ELR (cell line): ENCODE measurements at places on chromosomes 1 and 21.

DNA sequence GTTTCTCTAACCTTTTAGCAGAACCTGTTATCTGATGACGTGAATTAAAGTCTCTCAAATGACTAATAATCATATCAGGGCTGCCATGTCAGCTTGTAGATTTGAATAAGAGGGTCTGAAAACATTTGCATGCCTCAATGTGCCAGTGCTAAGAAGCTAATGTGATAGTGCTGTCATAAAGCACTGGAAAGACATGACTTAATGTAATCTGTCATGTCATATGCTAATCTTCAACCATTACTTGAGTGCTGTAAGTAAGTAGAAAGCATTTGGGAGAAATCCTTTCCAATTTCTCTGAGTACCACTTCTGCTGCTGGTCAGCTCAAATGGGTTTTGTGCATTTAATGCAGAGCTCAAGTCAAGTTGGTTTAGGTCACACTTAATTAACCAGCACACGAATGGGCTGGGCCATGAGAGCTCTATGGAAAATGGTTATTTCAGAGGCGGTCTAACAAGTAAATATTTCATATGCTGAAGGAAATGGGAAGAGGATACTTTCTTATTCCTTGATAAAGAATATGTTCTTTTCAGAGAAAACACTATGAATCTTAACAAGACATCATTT lies 609.2 kb downstream of the LMO4 start:
- DNase-seq, result no peak

DNA sequence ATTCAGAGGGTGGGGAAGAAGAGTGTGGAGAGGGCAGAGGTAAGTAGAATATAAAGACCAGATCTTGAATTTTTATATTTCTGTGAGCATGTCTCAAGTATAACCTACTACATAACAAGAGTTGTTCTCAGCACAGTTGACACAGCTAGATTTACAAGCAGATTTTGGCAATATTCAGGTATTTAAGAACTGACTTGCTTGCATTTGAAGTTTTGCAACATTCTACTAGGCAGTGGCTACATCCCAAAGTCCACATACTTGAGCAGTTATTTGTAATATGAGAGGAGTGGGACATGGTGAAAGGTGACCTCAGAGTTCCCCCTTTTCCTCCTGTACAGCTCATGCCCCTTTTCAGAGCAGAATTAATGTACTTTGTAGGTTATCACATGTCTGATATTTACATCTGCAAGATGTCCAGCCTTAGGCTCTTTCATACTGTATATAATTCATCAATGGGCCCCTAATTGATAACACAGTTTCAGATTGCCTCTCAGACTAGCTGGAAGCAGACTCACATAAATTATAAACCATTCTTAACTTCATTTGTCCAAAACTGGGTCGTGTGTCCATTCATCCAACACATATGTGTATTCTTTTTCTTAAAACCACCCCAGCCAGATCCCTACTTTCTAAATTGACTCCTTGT lies 136.7 kb upstream of the RAVER2 start:
- DNase-seq, result no peak

DNA sequence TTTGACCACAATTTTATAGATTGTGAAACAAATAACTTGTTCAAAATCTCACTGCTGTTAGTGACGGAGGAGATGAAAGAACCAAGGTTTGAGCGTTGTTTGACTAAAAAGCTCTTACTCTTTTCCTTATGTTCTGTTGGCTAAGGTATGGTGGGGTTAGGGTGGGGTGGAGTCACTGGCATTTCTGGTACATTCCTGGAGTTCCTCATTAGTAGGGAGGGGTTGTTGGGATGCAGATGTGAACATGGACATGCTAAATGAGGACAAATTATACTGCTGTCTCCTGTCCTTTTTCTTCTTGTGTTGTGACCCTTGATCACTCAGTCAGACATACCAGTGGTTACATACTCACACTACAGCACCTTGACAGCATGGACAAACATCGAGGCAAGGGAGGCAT lies 26.2 kb upstream of the CD1D start:
- no peak for DNase-seq

GRCh38 chr1:54955359-54955758 lies 25.1 kb upstream of the TMEM61 start:
- peak; percentile 84 for DNase-seq

DNA sequence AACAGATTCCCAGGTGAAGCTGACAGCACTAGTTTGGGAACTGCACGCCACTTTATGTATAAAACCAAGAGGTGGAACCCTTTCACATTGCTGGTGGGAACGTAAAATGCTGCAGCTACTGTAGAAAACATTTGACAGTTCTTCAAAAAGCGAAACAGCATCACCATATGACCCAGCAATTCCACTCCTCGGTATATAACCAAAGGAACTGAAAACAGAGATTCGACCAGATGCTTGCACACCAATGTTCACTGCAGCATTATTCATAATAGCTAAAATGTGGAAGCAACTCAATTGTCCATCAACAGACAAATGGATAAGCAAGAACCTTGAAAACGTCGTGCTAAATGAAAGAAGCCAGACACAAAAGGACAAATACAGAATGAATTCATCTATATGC lies 17.5 kb downstream of the RSPH1 start:
- no peak for DNase-seq

- DNase-seq, result peak; percentile 37
Observed at GRCh38 chr21:21463456-21463855, 465.2 kb downstream of the NCAM2 start.

- DNase-seq, result no peak
Observed at GRCh38 chr1:101330427-101331130, 93.8 kb downstream of the S1PR1 start.

DNA sequence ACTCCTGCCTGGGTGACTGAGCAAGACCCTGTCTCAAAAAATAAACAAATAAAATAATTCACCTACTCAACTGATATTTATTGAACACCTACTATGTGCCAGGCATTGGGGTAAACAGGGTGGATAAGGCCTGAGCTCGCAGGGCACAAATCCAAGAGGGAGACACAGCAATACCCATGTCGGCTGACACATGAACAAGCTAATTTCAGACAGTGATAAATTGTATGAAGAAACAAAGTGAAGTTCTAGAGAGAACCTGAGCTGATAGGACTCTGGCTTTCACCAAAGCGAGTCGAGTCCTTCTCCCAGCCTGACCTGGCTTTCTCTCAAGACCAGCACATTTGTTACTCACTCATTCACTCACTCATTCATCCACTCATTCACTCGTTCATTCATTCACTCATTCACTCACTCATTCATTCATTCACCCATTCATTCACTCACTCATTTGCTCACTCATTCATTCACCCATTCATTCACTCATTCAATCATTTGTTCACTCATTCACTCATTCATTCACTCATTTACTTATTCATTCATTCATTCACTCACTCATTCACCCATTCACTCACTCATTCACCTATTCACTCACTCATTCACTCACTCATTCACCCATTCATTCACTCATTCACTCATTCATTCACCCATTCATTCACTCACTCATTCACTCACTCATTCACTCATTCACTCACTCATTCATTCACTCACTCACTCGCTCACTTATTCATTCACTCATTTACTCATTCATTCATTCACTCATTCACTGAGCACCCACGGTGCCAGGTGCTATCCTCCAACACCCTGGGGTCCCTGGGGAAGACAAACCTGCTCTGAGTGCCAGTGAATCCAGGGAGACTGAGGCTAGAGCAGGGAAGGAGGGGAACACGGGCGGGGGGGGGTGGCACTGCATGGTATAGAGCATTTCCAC lies 37.4 kb upstream of the CASZ1 start:
- DNase-seq, result no peak

DNA sequence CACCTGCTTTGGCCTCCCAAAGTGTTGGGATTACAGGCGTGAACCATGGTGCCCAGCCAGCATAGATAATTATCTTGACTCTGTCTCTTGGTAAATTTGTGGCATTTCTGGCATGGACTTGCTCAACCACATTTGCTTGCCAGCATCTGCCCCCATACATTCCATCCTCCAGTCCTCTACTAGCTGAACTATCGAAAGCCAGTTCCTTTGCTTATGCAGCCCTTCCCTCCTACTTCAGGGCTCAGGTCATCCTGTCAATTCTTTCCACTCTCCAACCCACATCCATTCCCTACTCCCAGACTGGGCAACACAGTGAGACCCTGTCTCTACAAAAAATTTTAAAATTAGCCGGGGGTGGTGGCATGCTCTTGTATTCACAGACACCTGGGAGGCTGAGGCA lies 13.0 kb upstream of the UQCRHL start:
- no peak for DNase-seq

DNA sequence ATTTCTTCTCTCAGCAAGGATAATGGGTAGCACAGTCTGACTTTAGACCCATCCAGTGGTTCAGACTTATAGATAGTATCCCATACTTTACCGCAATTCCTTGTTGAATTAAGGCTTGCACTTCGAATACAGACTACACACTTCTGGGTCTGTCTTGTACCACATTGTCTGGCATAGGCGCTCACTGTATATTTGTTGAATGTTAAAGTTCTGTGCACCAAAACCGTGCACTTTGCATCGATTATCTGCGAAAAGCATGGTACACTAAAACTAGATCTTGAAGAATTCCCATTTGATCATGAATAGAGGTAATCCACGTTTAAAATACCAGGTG lies 556 bp upstream of the RYR2 start:
- no peak for DNase-seq

GRCh38 chr1:93598396-93598795 lies 83.2 kb downstream of the BCAR3 start:
- DNase-seq, result no peak

GRCh38 chr1:236800002-236800620 lies 5.0 kb downstream of the MTR start:
- DNase-seq, result peak; percentile 10

DNA sequence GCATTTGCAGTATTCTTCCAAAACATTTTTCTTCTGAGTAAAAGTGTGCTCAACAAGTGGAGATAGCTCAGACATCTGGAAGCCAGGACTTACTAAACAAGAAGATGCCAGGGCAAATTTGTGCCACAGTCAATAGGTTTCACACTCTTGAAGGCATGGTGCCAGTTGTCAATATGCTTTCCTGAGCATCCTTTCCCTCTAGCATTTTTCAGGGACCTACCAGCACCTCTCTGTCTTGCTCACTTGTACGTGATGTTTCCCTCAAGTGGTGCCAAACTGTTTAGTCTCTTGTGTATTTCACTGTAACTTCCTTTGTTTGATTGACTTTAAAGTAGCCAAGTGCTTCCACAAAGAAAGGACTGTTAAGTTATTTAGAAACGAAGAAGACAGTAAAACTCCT lies 194.0 kb upstream of the SGIP1 start:
- peak; percentile 33 for DNase-seq

GRCh38 chr1:8578132-8578877 lies 239.1 kb downstream of the RERE start:
- DNase-seq, result no peak

- no peak for DNase-seq
Observed at GRCh38 chr1:54156986-54157385, 4.2 kb upstream of the CDCP2 start.

GRCh38 chr1:41919764-41920397 lies 1.2 kb upstream of the HIVEP3 start:
- peak; percentile 69 for DNase-seq

DNA sequence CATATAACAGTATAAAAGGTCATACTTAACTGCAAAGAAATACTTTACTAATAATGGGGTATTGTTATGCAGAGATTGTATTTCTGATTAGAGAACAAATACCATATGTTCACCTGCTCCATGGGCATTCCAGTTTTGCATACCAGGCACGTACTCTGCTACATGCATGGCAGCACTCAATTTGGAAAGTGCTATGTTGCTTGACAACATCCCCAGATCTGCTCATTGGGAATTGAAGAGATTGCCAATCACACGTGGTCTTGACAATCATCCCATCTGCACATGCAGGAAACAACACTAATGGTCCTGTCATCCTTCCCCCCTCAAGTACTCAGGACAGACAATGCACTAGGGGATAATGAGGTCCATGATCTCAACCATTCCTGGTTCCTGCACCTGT lies 63.4 kb upstream of the PDE4B start:
- DNase-seq, result no peak

- peak; percentile 93 for DNase-seq
Observed at GRCh38 chr1:144551543-144552424, 40.9 kb upstream of the PPIAL4F start.
